ENCODE measurements at places on chromosomes 1 and 21.

DNA sequence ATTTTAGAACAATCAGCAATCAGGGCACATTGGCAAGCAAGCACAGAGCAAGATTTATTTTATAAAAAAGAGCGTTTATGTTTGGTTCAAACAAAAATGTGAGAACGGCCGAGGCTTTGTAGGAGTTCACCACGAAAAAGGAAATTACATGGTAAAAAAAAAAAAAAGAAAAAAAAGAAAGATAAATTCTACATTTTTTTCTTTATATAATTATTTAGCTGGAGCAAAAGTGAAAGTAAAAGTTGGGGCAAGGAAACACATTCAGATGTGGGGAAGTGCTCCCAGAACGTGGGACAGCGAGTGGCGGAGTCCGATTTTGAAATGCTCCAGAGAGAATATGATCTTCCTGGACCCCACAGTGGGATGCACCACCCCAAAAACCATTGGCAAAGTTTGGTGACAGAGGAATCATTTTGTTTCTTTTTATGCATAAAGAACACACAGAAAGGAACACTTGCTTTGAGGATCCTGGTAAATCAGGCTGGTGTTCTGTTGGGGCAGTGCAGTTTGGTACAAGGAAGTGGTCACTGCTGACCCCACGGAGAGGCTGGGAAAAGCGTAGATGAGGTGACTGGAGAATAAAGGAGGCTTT is 16.3 kb upstream of the ATP5PO start:
- DNase-seq = no peak
- H3K4me3 ChIP-seq = peak overlapping the region; percentile 22
- no peaks in the 10 kb centered on the region for H3K27me3 ChIP-seq
- H3K27ac ChIP-seq = peak overlapping the region; percentile 71
- no peaks in the 10 kb centered on the region for H3K4me1 ChIP-seq
- H3K36me3 ChIP-seq = no peaks in the 10 kb centered on the region

DNA sequence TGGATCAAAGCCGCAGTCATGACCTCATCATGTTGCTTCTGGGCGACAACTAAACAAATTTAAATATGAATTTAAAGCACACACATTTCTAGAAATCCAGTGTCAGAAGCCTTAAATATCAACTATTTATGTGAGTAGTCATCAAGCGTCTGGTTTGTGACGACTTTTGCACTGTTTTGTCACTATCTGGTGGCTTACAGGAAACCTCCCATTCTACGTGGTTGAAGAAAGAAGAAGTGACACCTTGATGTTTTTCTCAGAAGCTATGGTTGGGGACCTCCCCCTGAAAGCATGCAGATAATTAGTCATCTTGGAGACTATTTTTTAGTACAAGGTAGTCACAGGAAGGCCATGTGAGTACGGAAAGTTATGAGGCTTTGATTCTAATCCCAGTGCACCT is 58.5 kb downstream of the TENT5C start:
- no peak overlapping the region for H3K4me3 ChIP-seq
- H3K27me3 ChIP-seq = no peaks in the 10 kb centered on the region
- H3K4me1 ChIP-seq = peaks cover 13% of the 10 kb centered on the region
- DNase-seq = no peak
- H3K36me3 ChIP-seq = no peaks in the 10 kb centered on the region

DNA sequence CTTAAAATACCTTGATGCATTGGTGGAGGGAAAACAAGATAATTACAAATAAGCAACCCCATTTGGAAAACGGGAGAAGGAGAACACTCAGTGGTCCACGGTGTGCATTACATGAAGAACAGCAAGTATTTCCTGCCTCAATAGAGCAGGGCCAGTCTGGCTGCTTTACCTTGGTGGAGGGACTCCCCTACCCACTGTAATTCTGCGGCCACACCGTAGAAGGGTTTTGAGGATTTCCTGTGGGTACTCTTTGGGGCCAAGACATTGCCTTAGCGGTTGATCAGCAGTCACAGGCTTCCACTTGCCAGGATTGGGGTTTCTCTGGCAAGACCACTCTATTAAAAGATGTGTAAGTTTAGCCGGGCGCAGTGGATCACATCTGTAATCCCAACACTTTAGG is 16.3 kb upstream of the TMEM54 start:
- no peak for DNase-seq
- H3K27me3 ChIP-seq = peaks cover 5% of the 10 kb centered on the region
- no peaks in the 10 kb centered on the region for H3K36me3 ChIP-seq
- H3K4me1 ChIP-seq = peaks cover 4% of the 10 kb centered on the region
- peak overlapping the region; percentile 38 for H3K27ac ChIP-seq
- H3K4me3 ChIP-seq = no peak overlapping the region

GRCh38 chr21:33238565-33239255 is 9.0 kb downstream of the IFNAR2 start:
- no peaks in the 10 kb centered on the region for H3K4me1 ChIP-seq
- H3K27me3 ChIP-seq = no peaks in the 10 kb centered on the region
- DNase-seq = peak; percentile 31
- H3K27ac ChIP-seq = peak overlapping the region; percentile 33

DNA sequence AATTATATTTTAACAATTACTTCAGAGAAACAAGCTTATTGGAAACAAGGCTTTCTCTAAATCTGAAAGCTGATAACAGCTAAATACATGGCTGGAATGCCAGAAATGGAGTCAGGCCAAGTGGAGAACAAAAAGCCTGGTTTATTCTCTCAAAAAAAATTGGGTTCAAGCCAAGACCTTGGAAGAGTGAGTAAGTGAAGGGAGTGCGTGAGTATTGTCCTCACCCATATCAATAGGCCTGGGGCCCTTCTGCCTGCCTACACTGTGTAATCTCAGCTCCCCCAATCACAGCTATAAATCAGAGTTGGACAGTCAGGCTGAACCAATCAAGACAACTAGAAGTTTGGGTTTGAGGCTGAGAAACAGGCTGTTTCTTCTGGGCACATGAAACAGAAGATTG is 7.4 kb downstream of the KYAT3 start:
- H3K4me1 ChIP-seq = peaks cover 47% of the 10 kb centered on the region
- H3K36me3 ChIP-seq = peaks cover 21% of the 10 kb centered on the region
- H3K27ac ChIP-seq = peak overlapping the region; percentile 70
- no peaks in the 10 kb centered on the region for H3K27me3 ChIP-seq
- H3K4me3 ChIP-seq = no peak overlapping the region
- no peak for DNase-seq

DNA sequence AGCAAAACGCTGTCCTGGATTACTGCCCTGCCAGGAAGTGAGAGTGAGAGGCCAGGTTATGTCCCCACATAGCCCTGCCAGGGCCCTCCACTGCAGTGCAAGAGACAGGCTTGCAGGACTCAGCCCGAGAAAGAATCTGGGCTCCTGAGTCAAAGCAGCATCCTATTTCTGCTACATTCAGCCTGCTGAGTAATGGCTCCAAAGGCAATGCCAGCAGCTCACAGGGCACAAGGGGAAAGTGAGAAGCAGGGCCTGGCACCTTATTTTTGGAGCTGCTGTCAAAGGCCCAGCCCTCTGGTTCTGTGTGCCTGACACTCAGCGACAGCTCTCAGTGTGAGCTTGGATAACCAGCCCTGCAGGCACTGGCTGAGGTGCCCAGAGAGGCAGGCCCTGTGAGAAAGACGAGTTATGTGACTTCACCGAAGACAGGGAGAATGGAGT is 83.9 kb downstream of the DTL start:
- no peaks in the 10 kb centered on the region for H3K36me3 ChIP-seq
- no peak overlapping the region for H3K27ac ChIP-seq
- no peaks in the 10 kb centered on the region for H3K4me1 ChIP-seq
- no peak for DNase-seq

DNA sequence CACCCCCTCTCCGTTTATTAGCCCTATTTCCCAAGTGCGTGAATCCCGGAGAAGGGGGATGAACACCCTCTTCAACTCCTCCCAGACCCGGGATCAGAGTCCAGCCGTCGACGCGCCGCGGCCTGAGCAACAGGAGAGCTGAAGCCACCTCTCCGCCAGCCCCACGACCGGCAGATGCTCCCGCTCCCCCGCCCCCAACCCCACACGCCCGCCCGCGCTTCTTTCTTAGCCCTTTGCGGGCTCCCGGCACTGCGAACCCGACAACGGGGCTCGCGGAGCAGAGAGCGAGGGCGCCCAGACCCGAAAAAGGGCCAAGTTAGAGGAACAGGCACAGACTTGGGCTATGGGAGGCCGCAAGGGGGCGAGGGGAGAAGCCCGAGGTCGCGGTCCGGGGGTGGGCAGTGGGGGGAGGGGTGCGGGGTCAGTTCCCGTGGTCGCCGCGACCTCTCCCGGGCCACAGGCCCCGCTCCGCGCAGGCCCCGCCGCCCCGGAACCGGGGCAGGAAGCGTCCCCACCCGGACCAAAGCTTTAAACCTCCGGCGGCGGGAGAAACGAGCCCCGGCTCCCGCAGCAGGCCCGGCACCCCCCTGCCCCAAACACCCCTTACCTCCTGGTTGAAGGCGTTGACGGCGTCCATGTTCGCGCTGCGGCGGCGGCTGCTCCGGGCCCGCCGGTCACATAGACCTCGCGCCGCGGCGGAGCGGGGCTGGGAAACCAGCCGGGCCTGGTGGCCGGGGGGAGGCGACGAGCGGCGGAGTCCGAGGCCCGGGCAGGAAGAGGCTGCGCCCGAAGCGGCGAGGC is 662 bp downstream of the SCAF4 start:
- peak overlapping the region; percentile 95 for H3K27ac ChIP-seq
- H3K4me3 ChIP-seq = peak overlapping the region; percentile 96
- H3K4me1 ChIP-seq = peaks cover 33% of the 10 kb centered on the region
- no peaks in the 10 kb centered on the region for H3K36me3 ChIP-seq
- no peaks in the 10 kb centered on the region for H3K27me3 ChIP-seq

- peaks cover 41% of the 10 kb centered on the region for H3K4me1 ChIP-seq
- DNase-seq = no peak
- H3K27ac ChIP-seq = peak overlapping the region; percentile 94
- H3K4me3 ChIP-seq = peak overlapping the region; percentile 67
- peaks cover 6% of the 10 kb centered on the region for H3K36me3 ChIP-seq
Observed at GRCh38 chr21:26843933-26844257, 1.3 kb downstream of the ADAMTS1 start.

DNA sequence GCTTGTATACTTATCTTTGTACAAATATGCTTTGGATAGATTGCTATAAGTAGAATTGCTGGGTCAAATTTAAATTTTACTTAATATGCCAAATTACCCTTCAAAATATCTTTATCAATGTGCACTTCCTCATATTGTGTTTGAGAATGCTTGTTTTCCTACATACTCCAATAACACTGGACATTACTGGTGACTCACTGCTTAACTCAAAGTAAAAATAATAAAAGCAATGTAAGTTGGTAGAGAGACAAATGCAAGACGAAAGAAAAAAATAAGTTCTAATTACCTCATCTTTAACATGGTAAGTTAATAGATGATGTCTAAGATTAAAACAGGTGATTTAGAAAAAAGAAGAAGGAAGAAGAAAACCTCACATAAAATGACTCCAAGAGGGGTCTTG is 7.9 kb upstream of the SH3GLB1 start:
- no peak overlapping the region for H3K27ac ChIP-seq
- H3K4me3 ChIP-seq = no peak overlapping the region
- H3K36me3 ChIP-seq = no peaks in the 10 kb centered on the region
- no peak for DNase-seq

DNA sequence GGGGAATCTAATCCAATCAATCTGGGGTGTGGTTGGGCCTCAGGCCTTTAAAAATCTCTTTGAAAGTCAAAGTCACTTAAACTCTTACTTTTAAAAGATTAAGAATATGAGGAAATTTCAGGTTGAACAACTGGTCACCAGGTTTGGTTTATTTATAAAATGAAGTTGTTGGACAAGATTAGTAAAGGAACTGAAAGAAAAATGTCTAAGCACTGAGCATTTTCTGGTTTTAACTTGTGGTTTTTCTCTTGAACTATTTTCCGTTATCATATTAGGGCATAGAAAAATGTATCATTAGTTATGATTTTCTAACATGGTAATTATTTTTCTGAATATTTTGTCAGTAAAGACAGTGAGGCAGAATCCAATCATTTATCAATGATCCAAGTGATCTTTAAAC is 49.6 kb downstream of the RGS2 start:
- no peak overlapping the region for H3K27ac ChIP-seq
- H3K27me3 ChIP-seq = no peaks in the 10 kb centered on the region
- no peaks in the 10 kb centered on the region for H3K36me3 ChIP-seq

DNA sequence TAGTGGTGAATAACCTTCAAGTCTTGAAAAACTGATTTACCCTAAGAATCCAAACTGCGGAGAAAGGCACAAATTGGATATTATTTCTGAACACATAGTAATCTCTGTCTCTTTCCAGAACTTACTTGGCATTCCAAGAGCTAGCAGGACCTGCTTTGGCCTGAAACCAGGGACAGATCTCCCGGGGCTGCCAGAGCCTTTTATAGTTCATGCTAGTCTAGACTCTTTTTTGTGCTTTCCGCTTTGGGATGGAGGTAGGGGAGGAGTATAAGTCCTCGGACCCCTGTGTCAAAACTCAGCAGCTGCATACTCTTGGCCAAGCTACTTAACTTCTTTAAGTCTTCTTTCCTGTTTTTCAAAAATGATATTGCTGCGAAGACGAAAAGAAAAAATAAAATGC is 3.8 kb upstream of the RYR2 start:
- no peak for DNase-seq
- no peak overlapping the region for H3K27ac ChIP-seq
- no peak overlapping the region for H3K4me3 ChIP-seq

- no peaks in the 10 kb centered on the region for H3K36me3 ChIP-seq
- H3K27ac ChIP-seq = no peak overlapping the region
- no peak overlapping the region for H3K4me3 ChIP-seq
- H3K27me3 ChIP-seq = peaks cover 11% of the 10 kb centered on the region
- DNase-seq = no peak
Observed at GRCh38 chr1:181425566-181425965, 57.8 kb upstream of the CACNA1E start.

- no peaks in the 10 kb centered on the region for H3K36me3 ChIP-seq
- H3K4me1 ChIP-seq = no peaks in the 10 kb centered on the region
- DNase-seq = no peak
- H3K4me3 ChIP-seq = no peak overlapping the region
- H3K27me3 ChIP-seq = peaks cover 21% of the 10 kb centered on the region
Observed at GRCh38 chr1:65316233-65316632, 6.9 kb downstream of the DNAJC6 start.

GRCh38 chr1:246622035-246622652 is 55.9 kb downstream of the CNST start:
- no peak overlapping the region for H3K27ac ChIP-seq
- H3K36me3 ChIP-seq = peaks cover 11% of the 10 kb centered on the region
- DNase-seq = no peak

DNA sequence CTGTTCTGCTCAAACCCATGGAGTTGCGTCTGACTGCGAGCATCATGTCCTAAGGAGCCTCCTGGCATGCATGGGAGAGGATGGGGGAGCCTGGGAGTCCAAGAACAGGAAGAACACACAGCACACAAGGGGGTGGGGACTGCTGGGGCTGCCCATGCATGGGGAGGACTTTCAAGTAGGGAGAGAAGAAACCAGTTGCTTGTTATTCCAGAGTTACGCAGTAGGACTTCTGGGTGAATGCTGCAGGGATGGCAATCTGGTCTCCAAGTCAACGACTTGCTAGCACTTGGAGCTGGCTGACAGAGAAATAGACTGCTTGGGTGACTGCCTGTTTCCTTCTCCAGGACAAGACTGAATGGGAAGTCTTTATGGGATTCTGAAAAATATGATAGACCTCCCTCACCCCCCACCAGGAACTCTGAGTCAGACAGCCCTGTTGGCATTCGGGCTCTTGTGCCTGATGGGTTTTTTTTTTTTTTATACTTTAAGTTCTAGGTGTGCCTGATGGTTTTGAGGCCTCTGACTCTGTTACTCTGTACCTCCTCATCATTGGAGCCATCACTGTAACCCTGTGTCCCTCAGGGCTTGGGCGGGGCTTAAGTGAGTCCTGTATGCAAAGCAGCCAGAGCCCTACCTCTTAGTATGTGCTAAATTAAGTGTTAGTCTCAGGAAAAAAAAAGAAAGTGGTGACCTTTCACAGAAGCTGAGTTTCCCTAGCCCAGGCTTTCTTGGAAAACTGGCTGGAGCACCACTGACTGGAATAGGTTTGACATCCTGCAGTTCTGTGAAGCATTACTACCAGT is 30.3 kb downstream of the MAP3K21 start:
- no peak overlapping the region for H3K27ac ChIP-seq
- no peaks in the 10 kb centered on the region for H3K4me1 ChIP-seq
- DNase-seq = no peak
- H3K4me3 ChIP-seq = no peak overlapping the region
- H3K27me3 ChIP-seq = no peaks in the 10 kb centered on the region
